ENCODE measurements at places on chromosomes 1 and 21. TPM values are rescaled to one million over a fixed set of nuclear protein-coding genes. Genes with fewer than 3 reads are reported as not detected.

- DNase-seq: no peak
These were observed 499 bp downstream of the C1QA start for GRCh38 chr1:22636927-22637326.

DNA sequence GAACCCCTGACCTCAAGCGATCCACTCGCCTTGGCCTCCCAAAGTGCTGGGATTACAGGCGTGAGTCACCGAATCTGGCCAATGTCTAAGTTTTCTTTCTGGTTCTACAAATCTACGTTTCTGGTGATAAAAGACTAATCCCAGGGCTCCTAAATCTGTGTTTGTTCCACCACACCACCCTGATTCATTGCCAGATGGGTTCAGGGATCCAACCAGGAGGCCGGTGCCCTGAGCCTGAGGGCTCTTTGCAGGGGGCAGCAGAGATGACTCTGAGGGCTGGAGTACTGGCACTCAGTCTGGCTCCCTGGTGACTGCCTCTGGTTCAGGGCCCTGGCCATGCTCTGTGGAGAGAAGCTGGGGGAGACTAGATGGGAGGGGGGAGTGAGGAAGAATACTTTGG, 10.5 kb upstream of the OPRD1 start:
- no peak for DNase-seq

DNA sequence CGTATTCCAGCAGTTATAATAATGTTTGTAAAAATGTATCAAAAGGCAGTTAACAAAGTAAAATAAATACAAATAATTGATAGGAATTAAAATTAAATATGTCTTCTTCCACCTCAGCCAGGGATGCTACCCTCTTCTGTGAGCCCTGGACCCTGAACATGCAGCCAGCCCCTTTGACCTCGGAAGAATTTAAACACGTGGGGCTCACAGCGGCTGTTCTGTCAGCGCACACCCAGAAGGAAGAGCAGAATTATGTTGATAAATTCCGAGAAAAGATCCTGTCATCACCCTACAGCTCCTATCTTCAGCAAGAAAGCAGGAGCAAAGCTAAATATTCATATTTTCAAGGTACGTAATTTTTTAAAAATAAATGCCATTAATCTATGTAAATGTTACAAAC, 26.5 kb downstream of the UTS2 start:
- DNase-seq: no peak

DNA sequence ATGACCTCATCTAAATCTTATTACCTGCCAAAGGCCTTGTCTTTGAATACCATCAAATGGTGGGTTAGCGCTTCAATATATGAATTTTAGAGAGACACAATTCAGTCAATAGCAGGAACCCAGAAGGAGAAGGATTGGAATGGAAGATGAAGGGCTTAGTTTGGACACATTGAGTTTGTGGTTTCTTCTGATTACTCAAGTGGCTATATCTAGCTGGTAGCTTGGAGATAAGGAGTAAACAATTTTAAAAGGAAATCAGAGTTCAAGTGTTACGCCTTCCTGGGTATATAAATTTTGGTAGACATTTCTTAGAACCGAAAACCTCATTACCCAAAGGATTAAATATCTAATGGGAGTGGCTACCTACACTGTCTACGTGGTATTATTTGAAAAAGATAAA, 80.2 kb downstream of the RGS2 start:
- no peak for DNase-seq

The PEX19 gene
- 90.0 TPM for polyA plus RNA-seq
